ENCODE measurements at places on chromosomes 1 and 21.
A peak's percentile ranks its signal among the peaks of the same experiment; 100 is the strongest.

- DNase-seq: peak; percentile 26
Observed at GRCh38 chr1:6727535-6727934, 25.9 kb upstream of the DNAJC11 start.

DNA sequence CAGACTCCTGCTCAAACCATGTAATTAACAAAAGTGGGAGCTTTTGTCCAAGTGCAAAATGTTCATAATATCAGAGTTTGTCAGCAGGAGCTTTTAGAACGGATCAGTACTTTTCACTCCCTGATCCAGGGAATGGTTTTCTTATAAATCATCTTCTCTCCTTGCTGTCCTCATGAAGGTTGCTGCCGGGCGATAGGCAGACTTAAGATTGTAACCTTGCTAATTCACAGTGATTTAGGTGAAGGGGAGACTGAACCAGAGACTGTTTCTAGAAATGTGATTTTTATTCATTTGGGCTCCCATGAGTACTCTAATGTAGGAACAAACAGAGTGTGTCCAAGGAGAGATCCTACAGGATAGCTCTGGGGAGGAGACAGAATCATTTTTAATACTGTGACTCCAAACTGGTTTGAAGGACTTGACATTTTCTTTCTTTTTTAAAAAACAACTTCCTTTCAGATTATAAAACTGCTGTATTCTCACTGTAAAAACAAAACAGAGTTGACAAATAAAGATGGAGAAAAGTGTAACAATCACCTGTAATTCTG lies 23.7 kb downstream of the ELAVL4 start:
- no peak for DNase-seq

DNA sequence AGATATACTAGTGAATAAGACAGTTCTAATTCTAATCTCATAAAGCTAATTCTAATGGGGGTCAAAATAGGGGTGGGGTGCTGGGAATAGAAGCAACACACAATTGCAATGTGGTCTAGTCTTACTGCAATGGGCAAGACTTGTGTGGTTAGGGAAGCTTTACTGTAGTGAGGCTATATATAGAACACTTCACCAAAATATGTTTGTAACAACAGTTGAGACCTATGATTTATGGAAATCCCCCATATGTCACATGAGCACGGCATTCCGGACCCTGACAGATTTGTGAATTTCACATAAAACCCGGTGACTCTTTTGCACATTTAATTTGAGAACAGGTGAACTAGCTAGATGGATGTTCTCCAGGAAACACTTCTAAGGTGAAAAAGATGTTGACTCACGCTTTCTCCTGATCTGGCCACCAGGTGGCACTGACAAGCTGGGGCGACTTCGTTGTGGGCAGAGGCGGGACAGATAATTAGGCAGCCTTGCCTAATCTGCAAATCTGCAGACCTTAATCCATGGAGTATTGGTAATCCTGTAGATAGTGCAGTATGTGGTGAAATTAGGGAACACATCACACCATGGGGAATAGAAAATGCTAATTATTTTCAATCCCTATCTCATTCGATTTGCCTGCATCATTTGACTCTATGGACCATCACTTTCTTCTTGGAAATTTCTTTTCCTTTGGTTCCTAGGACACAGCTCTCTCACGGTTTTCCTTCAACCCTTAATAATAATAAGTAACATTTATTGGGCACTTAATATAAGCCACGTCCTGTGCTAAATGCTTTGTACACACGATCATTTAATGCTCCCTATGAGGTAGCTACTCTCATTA lies 37.7 kb downstream of the KIAA0040 start:
- DNase-seq: peak; percentile 60

GRCh38 chr1:86380257-86380861 lies 15.8 kb downstream of the ODF2L start:
- DNase-seq: no peak

GRCh38 chr1:21323091-21323490 lies 32.8 kb upstream of the ECE1 start:
- no peak for DNase-seq

DNA sequence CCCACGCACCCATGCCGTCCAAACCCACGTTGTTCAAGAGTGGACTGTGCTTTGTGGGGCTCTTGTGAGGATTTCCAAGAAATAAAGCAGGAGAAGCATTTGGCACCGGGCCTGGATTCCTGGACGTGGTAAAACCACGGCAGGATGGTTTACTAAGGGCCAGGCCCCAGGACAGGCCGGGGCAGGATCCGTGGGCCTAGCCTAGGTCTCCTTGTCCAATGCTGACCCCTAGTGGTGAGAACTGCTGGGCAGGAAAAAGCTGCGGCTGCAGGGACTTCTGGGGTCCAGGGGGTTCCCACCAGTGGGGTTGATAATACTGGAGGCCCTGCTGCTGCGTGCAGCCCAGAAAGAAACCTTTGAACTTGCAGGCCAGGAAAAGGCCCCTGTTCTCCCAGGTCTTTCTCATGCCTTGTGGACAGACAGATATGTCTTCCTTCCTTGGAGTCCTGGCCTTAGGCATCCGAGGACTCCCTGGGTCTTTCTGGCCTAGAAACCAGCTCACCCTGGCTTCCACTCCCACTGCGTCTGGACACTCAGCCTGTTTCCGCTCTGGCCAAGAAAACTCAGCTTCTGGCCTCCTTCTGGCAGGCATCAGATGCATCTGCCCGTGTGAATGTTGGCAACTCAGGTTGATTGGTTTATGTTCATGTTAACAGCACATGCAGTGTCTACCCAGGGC lies 106.9 kb upstream of the TMEM51 start:
- DNase-seq: no peak

DNA sequence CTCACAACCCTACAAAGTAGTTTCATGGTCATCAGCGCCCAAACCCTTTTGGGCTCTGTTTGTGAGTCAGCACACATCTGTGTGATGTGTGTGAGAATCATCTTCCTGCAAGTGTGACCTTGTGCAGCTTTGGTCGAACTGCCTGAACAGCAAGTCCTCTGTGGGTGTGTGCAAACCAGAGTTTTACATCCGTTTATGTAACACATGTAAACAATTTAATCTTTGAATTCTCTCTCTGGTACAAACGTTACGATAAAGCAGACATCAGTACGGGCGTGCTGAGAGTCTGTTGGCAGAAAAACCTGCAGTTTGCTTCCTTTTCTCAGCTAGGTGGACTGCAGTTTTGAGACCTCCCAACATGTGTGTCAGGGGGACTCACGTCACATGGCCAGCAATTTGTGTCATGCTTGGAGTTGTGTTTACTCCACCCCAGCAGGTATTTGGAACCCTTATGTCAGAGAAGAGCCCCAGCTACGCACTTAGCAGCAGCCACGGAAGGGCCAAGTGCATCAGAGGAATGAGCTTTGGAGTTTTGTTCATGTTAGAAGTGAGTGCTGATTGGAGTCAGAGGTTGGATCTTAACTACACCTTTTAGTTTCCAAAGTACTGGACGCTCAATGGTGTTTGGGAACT lies 230.8 kb downstream of the PAPPA2 start:
- no peak for DNase-seq

DNA sequence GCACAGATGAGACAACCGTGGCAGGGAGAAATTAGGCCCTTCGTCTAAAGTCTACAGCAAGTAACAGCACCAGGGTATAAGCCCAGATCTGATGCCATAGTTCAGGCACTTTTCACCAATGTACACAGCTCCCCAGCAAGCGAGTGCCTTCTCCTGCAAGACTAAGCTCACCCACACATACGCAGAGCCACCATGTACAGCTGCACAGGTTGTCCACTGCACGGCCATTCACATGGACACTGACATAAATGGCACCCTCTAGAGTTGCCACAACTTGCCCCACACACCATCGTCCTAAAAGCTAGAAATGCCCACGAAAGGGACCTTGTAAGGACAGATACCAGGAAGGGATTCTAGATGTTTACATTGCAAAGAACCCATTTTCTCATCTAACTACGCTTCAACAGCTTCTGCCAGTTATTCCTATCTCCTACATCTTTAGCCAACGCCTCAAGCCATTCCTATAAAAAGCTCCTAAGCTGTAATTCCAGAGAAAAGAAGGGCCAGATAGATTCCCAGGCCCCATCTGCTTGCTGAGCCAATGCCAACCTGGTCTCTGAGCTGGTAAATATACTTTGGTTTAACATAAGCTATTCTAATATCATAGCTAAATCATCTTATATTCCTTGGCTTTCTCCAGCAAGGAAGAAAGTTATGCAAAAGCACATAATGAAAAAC lies 174.0 kb upstream of the KAZN start:
- no peak for DNase-seq

DNA sequence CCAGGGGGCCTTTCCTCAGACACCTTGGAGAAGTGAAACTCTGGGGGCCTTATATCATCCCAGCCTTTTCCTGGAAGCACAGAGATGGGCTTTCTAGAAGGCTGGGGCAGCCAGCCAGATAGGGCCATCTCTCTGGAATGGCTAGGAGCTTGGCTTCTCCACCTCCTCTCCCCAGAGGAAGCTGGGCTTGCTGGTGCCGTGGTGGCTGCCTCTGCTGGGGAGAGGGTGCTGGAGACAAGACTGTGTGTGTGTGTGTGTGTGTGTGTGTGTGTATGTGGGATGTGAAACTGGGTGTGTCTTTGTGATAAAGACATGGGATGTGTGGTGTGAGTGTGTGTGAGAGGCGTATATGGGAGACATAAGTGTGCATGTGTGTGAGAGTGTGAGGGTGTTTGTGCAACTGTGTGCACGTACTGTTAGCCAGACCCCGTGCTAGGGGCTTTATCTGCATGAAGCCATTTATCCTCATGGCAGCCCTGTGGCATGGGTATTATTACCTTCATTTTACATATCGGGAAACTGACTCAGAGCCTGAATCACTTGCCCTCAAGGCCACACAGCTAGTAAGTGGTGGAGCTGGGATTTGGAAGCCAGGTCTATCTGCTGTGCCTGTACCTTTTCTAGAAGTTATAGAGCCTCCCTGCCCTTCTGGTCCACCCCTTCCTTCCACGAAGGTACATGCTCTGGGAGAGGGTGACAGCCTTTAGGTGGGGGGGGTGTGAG lies 44.2 kb downstream of the PTPRU start:
- no peak for DNase-seq

DNA sequence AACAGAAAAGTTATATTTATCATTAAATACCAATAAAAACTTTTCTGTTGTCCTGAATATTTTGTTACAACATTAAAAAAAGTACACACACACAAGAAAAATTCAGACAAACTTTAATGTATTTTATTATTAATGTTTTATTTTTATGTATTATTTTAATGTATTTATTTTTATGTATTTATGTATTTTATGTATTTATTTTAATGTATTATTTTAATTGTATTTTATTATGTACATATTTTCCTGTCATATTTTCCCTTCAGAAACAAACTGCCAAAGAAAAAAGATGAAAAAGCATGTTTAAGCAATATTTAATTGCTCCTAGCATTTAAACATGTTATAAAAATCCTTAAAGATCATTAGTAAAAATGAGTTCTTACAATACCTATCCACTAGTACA lies 222.1 kb downstream of the RERE start:
- no peak for DNase-seq

DNA sequence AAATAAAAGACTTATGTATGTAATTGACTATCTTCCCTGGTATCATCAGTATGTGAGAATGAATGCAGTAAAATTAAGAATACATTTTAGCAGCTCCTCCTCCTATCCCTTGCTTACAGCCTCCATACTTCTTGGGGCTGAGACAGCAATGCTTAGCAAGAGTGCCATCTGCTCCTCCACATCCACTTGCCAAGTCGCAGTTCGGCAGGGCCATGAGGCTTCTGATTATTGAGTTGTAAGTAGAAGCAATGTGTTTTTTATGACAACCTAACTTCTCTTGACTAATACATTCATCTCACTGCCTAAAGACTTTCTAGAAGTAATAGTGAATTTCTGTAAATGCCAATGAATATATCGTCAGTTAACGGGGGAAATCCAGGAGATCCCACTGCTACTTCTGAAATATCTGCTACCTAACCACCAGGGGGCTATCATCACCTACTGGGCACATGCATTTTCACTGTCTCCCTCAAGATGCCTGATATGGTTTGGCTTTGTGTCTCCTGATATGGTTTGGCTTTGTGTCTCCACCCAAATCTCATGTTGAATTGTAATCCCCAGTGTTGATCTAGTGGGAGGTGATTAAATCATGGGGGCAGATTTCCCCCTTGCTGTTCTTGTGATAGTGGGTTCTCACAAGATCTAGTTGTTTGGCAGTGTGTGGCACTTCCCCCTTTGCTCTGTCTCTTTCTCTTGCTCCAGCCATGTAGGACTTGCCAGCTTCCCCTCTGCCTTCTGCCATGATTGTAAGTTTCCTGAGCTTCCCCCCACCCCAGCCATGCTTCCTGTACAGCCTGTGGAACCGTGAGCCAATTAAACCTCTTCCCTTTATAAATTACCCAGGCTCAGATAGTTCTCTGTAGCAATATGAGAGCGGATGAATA lies 59.6 kb downstream of the EXTL2 start:
- no peak for DNase-seq

DNA sequence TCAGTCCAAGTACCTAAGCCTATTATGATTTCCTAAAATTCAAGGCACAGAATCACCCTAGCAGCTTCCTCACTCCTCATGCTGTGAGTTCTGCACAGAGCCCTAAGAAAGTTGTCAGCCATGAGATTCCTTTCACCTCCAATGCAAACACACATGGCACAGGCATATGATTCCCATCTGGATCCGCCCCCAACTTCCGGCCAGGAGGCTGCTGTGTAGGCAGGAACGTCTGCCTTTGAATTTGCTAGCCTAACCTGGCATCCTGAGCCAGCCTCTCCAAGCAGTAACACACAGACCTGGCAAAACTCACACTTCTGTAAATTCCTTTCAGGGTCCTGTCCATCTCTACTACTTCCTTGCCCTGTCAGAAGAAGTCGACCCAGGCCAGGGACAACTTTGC lies 521.1 kb upstream of the BEND5 start:
- no peak for DNase-seq

GRCh38 chr1:227317523-227318015 lies 723 bp downstream of the CDC42BPA start:
- no peak for DNase-seq

DNA sequence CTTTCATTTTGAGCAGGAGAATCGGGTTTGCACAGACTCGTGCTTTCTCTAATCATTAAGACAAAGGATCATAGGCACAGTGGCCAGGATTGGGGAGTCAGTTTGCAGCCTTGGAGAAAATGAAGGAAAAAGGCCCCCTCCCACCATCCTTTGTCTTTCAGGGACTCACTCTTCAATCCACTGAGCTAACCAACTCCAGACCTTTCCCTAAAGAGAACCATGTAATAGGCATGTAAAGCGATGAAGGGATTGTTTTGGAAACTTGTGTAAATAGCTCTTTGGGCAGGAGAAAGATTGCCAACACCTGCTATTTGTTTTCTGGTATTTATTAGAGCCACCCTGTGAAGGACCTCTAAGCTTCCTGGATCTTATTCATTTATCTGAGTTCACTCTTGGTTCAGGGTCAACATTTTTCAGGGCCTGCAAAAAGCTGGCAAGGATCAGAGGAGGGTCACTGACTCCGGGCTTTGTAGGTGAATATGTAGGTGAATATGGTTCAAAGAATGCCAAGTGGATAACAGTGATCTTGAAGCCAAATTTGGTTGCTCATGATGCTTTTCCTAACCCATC lies 192.6 kb upstream of the FGGY start:
- DNase-seq: no peak

Measured in activated T-helper 1 cell treated with Interleukin-2 at 50 U/mL for 16 hours (primary cell).